Right ventricle myocardium superior (tissue), 1 donor: ENCODE measurements at places on chromosomes 1 and 21. TPM values are rescaled to one million over a fixed set of nuclear protein-coding genes. Genes with fewer than 3 reads are reported as not detected.

IL22RA1 gene
- 0.16 TPM for total RNA-seq

GPR25 gene
- total RNA-seq, result not detected

GRCh38 chr1:229620876-229621275, 5.0 kb downstream of the TAF5L start:
- no peak for DNase-seq

DNA sequence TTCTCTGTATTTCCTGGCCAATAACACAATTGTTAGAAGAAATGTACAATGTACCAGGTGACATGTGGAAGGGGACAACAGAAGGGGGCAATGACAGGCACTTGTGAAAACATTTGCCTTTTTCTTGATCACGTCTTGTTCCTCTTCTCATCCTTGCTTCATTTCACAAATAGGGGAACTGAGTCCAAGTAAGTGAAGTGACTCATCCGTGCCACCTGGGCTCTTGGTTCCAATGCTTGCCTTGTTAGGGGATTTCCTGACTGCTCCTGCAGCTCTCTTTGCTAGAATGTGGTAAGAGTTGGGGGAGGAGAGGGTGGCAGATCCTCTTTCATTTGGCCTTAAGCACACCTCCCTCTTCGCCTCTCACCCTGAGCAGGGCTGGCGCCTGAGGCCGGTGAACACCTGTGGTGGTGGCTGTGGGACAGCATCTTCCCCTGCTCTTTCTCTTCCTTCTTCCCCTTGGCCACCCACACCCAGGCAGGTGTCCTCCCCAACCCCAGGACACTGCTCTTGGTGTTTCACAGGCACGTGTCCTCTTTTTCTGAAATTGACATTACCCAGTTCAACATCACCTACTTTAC, 2.2 kb upstream of the RHEX start:
- no peak for DNase-seq

DNA sequence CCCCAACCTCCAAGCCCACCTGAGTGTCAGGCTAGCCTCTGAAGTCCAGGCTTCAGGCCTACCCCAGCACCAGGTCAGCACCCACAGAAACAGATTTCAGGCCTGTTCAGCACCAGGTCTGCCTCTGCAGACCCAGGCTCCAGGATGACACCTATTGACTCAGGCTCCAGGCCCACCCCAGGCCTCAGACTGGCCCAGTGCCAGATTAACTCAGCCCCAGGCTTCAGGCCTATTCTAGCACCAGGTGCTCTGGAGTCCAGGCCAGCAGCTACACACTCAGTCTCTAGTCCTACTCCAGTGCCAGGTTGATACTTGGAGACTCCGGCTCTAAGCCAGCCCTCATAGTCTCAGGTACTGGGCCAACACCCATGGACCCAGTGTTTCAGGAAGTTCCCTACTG, 541.7 kb upstream of the PBX1 start:
- DNase-seq, result no peak

GRCh38 chr1:43814401-43814800, 107.1 kb downstream of the ST3GAL3 start:
- DNase-seq, result no peak
